ENCODE measurements at places on chromosomes 11 and 22.

- no peaks in the 10 kb centered on the region for H3K4me1 ChIP-seq
- H3K4me3 ChIP-seq: no peak overlapping the region
- no peaks in the 10 kb centered on the region for H3K27me3 ChIP-seq
- DNase-seq: no peak
- H3K27ac ChIP-seq: no peak overlapping the region
- H3K36me3 ChIP-seq: no peaks in the 10 kb centered on the region
Measured at GRCh38 chr22:16961477-16962186, 46.4 kb downstream of the GAB4 start.

DNA sequence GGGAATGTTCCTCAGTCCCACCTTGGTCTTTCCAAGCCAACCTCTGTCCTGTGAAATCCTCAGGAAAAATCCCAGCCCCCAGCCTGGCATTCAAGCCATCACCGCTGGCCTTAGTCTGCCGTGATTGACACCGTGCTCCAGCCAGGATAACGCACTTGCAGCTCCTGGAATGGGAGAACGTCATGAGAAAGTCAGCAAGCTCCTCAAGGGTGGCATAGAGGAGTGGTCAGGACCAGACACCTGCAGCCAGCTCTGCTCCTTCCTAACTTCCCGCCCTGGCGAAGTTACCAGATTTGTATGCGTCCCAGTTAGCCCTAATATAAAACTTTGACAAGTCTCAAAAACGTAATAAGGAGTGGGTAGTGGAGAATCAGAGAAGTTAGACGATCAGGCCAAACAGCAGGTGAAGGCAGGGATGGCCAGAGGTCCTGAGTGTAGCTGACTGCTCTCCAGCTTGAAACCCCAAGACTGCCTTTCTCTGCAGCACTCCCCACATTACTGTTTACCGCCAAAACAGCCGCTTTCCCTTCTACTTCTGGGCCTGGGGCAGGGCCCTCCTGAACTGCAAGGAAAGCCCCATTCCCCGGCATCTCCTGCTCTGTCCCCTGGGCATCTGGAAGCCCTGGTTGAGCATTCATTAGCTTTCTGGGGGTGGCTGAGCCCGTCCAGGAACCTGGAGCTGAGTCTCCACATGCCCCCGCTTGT, 1.3 kb upstream of the DKK3 start:
- H3K27me3 ChIP-seq: peaks cover 34% of the 10 kb centered on the region
- peaks cover 7% of the 10 kb centered on the region for H3K4me1 ChIP-seq
- peak overlapping the region; percentile 92 for H3K4me3 ChIP-seq
- no peak overlapping the region for H3K27ac ChIP-seq

GRCh38 chr11:109590782-109591181, 168.8 kb downstream of the C11orf87 start:
- H3K27me3 ChIP-seq: no peaks in the 10 kb centered on the region
- H3K4me3 ChIP-seq: no peak overlapping the region
- H3K27ac ChIP-seq: no peak overlapping the region
- DNase-seq: no peak

DNA sequence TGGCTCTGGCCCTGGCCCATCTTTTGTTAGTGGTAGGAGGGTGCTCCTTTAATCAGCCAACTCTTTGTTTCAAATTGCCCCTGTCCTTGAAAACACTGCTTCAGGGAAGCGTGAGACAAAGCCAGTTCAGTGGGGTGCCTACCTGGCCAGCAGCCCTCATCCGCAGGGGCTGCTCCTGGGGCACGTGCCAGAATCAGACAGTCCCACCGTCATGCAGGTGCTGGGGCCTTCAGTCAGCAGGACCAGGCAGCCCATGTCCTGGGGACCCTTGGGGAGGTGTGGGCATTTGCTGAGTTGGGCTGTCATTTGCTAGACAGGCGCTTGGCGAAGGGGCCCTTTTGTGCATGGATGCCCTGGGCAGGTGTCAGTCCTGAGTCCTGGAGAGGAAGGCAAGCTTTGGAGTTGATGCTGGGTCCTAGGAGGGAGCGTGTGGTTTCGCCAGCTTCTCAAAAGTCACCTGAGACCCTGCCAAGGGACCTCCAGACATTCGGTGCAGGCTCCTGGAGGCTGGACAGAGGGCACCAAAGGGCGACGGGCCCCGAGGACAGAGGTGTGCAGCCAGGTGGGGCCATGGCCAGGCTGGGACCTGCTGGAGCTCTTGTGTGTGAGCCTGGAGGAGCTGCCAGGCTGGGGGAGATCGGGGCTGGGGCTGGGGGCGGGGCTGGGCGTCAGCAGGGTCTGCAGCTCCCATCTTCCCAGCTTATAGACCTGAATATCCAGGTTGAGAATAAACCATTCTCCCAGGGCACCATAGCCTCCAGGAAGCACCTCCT, 15.0 kb upstream of the RTN4R start:
- peaks cover 9% of the 10 kb centered on the region for H3K4me1 ChIP-seq
- H3K27ac ChIP-seq: no peak overlapping the region
- H3K27me3 ChIP-seq: no peaks in the 10 kb centered on the region
- no peak for DNase-seq
- no peaks in the 10 kb centered on the region for H3K36me3 ChIP-seq
- no peak overlapping the region for H3K4me3 ChIP-seq

Data from neural progenitor cell (in vitro differentiated cells).